Fibroblast of lung (primary cell): ENCODE measurements at places on chromosomes 2 and 18.

DNA sequence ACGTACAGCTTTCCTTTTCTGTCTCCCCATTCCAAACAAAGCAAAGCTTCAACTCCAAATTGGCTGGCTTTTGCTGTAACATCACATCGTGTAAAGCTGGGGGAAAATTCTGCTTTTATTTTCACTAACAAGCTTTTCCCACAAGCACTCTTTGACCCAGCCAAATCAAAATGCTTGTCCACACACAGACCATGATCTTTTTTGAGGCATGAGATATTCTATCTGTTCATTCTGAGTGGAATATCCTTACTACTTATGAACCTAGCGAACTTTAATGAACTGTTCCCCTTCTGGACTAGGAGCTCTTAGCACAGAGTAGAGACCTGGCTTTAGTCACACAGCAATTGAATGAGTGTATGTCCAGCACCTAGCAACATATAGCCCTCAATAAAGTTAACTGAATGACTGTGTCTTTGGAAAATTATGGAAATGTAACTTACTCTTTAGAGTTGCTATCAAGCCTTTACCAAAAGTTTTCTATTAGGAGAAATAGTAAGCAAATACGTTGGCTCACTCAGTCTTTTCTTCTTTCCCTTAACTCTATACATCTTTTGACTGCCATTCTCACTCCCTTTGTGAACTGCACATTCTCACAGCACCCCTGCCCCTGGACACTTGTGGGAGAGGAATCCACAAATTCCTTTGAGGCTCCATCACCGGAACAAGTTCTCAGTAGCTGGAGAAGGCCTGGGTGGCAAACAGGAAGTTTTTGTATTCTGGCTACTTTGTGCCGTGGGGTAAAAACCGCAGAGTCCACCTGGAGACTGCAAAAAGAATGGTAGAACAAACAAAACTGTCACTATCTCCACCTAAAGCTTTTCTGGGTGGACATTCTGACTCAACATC lies 1.3 kb upstream of the UBE2E3 start:
- DNase-seq, result peak; percentile 88

DNA sequence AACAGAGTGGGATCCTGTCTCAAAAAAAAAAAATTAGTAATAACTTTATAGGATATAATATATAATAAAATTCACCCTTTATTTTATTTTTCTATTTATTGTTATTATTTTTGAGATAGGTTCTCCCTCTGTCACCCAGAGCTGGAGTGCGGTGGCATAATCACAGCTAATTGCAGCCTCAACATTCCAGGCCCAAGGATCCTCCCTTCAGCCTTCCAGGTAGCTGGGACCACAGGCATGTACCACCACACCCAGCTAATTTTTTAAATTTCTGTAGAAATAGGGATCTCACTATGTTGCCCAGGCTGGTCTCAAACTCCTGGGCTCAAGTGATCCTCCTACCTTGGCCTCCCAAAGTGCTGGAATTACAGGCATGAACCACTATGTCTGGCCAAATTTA lies 958 bp downstream of the C2orf92 start:
- no peak for DNase-seq

DNA sequence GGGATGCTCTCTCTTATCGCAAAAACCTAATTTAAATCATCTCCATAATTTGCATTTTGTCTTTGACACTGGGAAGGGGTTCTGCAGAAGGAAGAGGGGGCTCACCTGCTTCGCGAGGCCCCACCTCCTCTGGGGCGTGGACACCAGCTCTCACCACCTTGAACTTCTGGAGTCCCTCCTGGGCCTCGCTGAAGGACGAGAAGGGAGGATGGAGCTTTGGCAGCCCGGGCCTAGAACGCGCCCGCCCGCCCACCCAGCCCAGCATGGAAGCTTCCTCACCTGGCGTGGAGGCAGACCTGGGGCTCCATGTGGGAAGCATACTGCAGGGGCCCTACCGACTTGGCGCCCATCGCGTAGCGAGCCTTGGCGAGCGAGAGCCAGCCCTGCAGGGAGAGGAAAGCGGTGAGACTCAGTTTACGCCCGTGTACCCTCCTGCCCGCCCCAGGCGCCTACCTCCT lies 1.1 kb upstream of the IMP4 start:
- DNase-seq, result no peak

- DNase-seq, result peak; percentile 11
These were observed 210.3 kb downstream of the ZRANB3 start for GRCh38 chr2:135320465-135321355.

- no peak for DNase-seq
These were observed 165.3 kb downstream of the NEDD4L start for GRCh38 chr18:58209326-58209725.

DNA sequence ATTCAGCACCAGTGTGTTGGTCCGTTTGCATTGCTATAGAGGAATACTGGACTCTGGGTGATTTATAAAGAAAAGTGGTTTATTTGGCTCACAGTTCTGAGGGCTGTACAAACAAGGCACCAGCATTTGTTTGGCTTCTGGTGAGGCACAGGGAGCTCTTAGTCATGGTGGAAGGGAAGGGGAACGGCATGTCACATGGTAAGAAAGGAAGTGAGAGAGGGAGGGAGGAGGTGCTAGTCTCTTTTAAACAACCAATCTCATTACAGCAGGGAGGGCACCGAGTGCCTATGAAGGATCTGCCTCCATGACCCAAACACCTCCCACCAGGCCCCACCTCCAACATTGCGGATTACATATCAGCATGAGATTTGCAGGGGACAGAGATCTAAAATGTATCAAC lies 143.9 kb upstream of the DLX2 start:
- peak; percentile 45 for DNase-seq

DNA sequence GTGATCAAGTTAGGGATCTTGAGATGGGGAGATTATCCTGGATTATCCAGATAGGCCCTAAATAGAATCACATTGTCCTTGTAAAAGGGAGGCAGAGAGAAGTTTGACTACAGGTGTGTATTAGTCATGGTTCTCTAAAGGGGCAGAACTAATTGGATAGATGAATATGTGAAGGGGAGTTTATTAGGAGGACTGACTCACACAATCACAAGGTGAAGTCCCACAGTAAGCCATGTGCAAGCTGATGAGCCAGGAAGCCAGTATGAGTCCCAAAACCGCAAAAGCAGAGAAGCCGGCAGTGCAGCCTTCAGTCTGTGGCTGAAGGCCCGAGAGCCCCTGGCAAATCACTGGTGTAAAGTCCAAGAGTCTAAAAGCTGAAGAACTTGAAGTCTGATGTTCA lies 275.8 kb downstream of the KCNS3 start:
- DNase-seq, result no peak

DNA sequence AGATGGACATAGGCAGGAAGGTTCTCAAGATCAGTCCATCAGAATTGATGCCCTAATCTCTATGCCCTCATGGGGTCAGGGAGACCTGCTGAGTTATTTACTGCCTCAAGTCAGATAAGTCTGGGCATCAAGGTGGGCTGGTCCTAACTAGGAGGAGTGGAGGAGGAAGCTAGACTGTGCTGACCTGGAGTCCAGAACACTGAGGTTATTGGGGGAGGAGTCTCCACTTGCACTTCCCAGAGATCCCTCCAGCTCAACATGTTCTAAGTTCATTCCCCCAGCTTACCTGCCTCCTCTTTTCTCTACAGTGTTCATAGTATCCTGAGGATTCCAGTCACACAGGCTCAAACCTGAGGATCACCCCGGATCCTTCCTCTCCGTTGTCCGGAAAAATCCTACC lies 19.3 kb downstream of the EVA1A start:
- DNase-seq, result no peak

- peak; percentile 87 for DNase-seq
These were observed 210.5 kb downstream of the SH3RF3 start for GRCh38 chr2:109339519-109339966.

- DNase-seq, result peak; percentile 33
These were observed 9.0 kb downstream of the LRRTM4 start for GRCh38 chr2:77513191-77513590.

DNA sequence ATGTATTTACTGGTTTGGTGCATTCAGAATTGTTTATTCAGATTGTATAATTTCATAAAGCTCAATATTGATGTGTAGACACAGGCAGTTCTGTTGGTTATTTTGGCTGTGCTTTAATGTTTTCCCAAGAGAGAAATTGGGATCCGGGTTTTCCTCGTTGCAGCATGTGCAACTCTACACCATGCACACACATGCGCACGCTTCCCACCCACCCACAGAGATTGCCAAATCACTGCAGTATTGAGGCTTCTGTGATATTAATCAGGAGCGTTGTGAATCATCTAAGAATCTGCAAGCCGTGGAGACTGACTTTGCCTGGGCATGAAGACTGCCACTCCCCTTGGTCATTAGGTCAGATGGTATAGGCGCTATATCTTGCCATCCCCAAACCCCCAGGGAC lies 571.5 kb downstream of the SLC4A3 start:
- DNase-seq, result peak; percentile 89

DNA sequence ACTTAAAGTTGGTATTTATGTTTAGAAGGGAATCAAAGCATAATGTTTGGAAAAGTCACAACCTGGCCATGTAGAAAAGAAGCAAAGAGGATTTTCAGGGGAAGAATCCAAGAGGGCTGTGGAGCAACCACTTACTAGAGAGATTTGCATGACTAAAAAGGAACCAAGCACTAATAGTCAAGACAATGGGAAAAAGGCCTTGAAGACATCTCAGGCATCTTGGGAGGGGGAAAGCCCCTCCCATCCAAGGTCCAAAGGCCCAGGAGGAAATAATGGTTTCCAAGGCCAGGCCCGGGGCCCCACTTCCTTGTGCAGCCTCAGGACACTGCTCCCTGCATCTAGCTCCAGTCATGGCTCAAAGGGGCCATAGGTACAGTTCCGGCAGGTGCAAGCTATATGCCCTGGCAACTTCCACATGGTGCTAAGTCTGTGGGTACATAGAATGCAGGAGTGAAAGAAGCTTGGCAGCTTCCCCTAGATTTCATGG lies 128.1 kb downstream of the EIPR1 start:
- no peak for DNase-seq

GRCh38 chr2:9037166-9037565 lies 33.7 kb upstream of the MBOAT2 start:
- peak; percentile 45 for DNase-seq

GRCh38 chr18:13232971-13233786 lies 14.6 kb downstream of the LDLRAD4 start:
- DNase-seq, result no peak

GRCh38 chr18:22848615-22849014 lies 84.5 kb upstream of the RBBP8 start:
- peak; percentile 90 for DNase-seq

GRCh38 chr2:20614201-20615067 lies 36.5 kb downstream of the HS1BP3 start:
- DNase-seq, result peak; percentile 62

DNA sequence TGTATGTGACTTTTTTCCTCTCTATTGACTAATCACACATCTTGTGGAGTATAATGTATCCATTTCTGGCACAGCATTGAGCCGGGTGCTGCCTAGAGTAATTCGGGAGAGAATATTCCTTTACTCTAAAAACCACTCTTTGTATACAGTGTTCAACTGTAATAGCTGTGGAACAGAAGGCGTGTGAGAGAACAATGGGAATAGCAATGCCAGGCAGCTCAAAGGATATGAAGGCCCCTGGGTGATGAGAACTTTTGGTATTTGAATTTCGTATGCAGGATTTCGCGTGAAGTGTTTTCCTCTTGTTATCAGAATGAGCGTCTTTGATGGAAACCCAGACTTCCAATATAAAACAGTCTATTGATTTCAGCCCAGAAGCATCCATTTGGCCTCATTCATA lies 84.6 kb upstream of the MAP3K20 start:
- no peak for DNase-seq
